K562 (cell line): ENCODE measurements at places on chromosomes 3 and 15.

GRCh38 chr3:81041331-81041730 lies 720.1 kb downstream of the GBE1 start:
- no peak for DNase-seq

- no peak for DNase-seq
Observed at GRCh38 chr3:83524901-83525300, 1433.9 kb upstream of the CADM2 start.

GRCh38 chr15:36156879-36157427 lies 422.5 kb upstream of the CDIN1 start:
- DNase-seq = no peak

- no peak for DNase-seq
Observed at GRCh38 chr3:96814651-96815567, 515 bp downstream of the EPHA6 start.

DNA sequence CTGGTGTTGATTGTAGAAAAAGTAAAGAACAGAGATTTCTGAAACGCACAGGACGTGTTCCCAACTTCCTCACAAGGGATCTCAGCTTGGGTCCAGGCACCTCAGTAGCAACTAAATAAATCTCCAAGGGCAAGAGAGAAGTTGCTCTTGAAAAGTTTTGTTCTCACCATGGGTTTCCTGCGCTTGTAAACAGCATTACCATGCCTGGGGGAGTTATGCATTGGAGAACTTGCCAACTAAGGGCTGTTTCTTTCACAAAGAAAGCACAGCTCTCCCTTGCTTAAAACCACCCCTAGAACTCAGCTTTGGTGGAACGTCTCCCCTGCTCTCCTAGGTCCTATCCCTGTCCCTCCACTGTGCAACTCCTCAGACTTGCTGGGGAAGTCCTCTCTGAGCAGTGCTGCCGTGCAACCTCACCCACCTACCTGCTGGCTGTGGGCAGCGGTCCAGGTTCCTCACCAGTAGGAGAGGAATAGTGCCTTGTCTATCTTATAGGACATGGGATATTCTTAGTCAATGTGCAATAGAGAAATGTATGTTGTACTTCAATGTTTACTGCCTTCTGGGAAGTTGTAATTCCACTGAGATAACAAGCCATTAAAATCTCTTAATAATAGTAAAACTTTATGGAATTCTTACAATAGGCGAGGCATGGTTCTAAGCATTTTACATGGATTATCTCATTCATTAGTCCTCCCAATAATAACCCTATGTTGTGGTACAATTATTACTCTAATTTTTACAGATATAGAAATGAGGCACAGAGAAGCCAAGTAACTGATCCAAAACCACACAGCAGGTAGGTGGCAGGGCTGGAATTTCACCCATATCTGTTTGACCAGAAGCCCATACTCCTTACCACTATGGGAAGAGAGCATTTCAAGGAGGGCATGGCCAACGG lies 51.5 kb downstream of the UMPS start:
- DNase-seq = no peak

DNA sequence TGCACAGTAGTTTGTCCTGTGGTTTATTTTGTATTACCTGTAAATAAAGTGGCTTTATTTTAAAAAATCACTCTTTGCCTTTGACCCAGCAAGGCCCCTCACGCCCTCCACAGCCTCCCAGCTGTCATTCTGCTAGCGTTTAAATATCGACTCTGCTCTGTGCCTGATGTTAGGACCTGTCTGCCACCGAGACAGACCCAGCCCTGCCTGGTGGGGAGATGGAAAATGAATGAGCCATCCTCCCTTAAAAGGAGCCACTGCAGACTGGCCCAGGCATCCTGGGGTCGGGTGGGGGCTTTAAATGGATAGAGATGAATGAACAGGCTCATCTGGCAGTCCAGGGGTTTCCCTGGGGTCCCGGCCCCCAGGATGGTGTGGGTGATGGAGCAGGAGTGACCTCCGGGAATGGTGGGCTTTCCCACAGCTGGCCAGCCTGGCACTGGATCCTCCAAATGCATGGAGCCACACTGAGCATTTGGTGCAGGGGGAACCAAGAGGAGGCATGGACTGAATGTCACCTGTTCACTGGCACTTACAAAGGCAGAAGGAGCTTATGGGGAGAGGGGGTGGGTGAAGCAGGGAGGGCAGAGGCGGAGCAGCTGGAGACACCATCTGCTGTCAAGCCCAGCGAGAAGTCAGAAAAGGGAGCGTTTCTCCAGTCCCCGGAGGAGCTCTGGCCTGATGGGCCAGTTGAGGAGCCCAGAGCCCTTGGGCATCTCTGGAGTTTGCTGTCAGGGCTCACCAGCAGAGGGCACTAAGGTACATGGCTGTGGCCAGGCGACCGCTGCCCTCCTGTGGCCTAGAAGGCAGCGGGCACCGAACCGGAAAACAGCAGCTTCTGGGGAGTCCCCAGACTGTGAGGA lies 11.9 kb downstream of the GRM2 start:
- peak; percentile 57 for DNase-seq

DNA sequence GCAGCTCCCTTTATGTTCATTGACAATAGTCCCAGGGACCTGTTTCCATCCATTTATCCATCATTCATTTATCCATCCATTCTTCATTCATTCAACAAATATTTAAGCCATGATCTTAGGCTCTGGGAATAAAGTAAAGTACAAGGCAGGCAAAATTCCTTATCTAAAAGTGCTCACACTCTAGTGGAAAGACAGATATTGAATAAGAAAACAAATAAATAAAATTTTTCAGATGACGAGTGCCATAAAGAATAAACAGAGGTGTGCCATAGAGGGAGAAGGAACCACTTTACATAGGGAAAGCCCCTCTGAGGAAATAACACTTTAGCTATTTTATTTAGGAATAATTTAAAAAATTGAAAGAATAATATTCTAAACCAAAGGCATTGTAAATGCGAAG lies 76.2 kb downstream of the COL8A1 start:
- DNase-seq = no peak

- no peak for DNase-seq
Observed at GRCh38 chr15:67854358-67854757, 14.5 kb upstream of the RNU6-1 start.

GRCh38 chr3:55357796-55358195 lies 129.3 kb downstream of the WNT5A start:
- DNase-seq = no peak

- DNase-seq = no peak
Observed at GRCh38 chr3:169133178-169134161, 530.0 kb downstream of the MECOM start.

DNA sequence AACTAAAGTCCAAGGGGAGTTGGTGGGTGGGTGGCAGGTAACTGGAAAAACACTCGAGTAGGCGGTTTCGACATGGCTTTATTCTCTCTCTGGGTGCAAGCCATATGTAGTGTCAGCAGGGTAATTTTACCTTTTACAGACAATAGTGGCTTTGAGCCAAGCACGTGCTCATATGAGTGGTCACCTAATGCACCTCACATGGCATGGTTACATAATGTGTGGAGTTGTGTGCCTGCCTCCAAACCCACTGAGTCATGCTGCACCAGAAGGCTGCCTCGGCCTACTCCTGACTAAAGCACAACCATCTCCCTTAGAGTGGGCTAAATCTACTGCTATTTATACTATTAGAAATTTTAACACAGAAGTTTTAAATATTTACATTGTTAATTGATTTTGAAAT lies 16.5 kb downstream of the CCRL2 start:
- DNase-seq = no peak

DNA sequence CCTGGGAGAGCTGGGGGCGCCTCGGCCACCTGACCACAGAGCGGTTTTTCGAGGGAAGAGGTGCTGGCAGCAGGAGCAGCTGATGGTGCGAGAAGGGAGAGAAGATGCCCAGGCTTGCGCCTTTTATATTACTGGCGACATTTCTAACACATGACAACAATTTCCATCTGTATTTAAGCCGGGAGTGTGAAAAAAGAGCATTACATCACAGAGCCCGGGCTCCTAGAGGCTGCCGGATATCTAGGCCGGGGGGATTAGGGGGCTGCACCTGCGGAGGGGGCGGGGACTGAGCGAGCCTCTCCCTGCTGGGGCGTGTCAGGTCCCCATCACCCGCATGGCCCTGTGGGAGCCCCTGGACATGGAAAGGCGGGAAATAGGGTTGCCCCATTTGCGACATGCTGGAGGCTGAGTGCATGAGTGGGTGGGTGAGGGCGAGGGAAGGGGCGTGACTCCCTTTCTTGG lies 440.7 kb downstream of the MAGI1 start:
- DNase-seq = peak; percentile 29

GRCh38 chr3:165503825-165504224 lies 307.6 kb upstream of the SLITRK3 start:
- no peak for DNase-seq

DNA sequence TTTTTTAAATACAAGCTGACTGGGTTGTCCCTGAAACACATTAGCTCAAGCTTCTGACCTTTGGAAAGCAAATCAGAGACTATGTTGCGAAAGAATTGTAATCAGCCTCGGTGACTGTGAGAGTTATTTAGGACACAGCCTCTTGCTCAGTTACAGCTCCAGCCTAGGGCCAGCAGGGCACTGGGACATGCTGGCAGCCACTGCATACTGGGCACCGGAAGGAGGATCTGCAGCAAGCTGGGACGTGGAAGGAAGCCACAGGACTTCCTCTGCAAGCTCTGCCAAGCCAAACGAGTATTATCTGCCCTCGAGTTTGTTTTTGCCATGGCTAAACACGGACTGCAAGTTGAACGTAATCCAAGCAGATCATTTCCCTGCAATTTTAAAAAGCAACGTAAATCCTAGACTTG lies 24.4 kb upstream of the COPG1 start:
- no peak for DNase-seq

DNA sequence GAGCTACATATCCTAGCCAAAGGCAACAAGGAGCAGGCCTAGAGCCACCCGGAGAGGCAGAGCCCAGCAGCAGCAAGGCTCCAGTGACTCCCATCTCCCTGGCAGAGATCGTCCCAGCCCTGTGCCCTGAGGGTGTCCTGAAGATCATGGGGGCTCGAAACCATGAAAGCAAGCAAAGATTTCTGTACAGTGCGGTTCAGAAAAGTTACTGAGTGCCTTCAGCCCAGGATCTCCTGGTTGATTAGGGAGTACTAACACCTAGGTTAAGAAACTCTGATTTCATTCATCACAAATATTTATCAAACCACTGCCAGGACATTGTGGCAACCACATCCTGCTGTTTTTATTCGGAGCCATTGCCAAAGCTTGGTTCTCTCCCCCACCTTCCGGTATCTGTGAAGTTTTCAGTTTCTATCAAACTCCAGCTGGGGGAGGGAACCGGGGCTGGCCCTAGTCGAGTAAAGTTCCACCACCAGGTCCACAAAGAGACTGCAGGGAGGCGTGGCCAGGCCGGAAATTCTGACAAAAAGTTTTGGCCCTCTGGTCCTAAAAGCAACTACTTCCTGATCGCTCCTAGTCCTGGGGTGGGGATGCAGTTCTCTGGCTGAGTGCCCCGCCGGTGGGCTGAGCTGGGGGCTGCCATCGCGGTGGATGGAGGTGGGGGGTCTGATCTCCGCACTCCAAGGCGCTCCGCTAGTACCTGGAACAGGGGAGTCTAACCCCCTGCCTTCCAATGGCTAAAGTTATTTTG lies 1.2 kb downstream of the RAB43 start:
- peak; percentile 88 for DNase-seq

DNA sequence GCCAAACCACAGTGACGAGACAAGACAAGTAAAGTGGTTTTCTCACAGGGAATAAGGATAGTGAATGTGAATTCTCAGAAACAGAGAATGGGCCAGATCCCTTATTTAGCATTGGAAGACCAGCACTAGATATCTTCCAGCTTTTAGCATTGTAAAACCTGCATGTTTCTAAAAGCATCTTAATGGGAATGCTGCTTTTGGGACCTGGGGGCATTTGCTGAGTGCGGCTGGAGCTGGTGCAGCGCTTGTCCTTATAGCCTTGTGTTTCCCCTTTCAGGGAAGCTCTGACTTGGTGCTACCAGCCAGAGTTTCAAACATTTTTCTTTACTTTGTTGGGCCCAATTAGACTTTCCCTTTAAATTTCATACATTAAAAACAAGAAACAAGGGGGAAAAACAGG lies 52.9 kb downstream of the CLSTN2 start:
- no peak for DNase-seq

GRCh38 chr15:71223516-71223915 lies 108.2 kb downstream of the THSD4 start:
- no peak for DNase-seq

DNA sequence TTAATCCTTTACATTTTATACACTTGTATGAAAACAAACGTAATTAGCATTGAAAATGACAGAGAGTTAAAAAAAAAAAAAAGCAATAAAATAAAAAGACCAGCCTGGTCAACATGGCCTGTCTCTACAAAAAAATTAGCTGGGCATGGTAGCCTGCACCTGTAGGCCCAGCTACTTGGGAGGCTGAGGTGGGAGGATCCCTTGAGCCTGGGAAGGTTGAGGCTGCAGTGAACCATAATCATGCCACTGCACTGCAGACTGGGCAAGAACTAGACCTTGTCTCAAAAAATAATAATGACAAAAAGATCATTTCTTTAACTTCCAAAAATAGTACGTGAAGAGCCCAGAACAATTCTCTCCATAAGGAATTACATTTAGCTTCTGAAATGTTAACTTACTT lies 1.9 kb downstream of the SSR3 start:
- DNase-seq = no peak

GRCh38 chr15:88932271-88932874 lies 19.2 kb upstream of the MFGE8 start:
- DNase-seq = no peak

- DNase-seq = no peak
Observed at GRCh38 chr15:49199666-49200065, 29.6 kb downstream of the GALK2 start.

GRCh38 chr3:123090728-123091531 lies 24.1 kb downstream of the PDIA5 start:
- DNase-seq = no peak

- DNase-seq = no peak
Observed at GRCh38 chr3:38171622-38172021, 6.3 kb downstream of the OXSR1 start.

GRCh38 chr3:89179355-89180001 lies 72.1 kb downstream of the EPHA3 start:
- DNase-seq = no peak
